ENCODE measurements at places on chromosomes 2 and 18. TPM values are rescaled to one million over a fixed set of nuclear protein-coding genes. Genes with fewer than 3 reads are reported as not detected.
A peak's percentile ranks its signal among the peaks of the same experiment; 100 is the strongest.

GRCh38 chr2:85551698-85552678 is 9.3 kb downstream of the GGCX start:
- peak; percentile 90 for DNase-seq

DNA sequence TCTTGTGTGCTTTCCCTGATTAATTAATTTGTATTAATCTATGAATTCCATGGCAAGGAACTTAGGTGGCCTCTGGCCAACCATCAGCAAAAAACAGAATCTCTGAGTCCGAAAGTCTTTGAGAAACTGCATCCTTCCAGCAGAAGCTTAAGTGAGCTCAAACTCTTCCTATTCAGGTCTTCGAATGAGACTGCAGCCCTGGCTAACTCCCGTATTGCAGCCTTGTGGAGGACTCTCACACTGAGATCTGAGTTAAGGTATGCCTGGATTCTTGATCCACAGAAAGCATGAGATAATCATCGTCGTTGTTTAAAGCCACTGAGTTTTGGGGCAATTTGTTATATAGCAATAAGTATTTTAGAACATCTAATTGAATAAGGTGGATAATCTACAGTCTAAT is 1143.9 kb upstream of the NXPH2 start:
- DNase-seq = no peak

DNA sequence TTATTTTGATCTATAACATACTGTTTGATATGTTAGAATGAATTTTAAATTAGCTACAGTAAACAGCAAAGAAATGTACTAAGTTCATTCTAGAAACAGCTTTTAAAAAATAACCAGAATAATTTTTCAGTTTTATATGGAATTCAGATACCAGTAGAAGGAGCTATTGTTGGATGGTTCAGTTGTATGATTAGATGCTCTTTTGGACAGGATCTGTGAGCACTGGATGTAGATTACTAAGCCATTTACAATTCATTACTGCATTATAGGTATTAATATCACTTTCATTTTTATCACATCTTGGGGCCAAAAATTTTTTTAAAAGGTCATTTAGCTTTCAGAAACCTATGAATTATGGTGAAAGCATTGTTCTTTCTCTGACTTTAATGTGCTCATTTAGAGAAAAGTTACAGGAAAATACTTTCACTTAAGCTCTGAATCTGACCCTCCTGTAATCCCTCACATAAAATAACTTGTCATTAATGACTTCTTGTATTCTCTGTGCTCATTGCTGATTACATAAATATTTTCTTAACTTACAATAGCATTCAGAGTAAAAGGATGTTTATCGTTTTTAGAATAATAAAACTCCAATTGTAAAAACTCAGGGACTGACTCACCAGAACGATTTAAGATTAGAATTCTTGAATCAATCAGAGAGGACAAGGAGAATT is 750.2 kb downstream of the SLC4A3 start:
- DNase-seq = no peak

CRYBA2 gene
- not detected for total RNA-seq

- DNase-seq = no peak
Measured at GRCh38 chr18:2256577-2256976, 314.7 kb downstream of the METTL4 start.

Measured in SK-MEL-5 (cell line).